ENCODE measurements at places on chromosomes 7 and 10.

GRCh38 chr7:81672872-81673271, 97.0 kb downstream of the HGF start:
- DNase-seq: no peak

GRCh38 chr10:78309536-78310237, 276.0 kb downstream of the RPS24 start:
- DNase-seq: no peak

DNA sequence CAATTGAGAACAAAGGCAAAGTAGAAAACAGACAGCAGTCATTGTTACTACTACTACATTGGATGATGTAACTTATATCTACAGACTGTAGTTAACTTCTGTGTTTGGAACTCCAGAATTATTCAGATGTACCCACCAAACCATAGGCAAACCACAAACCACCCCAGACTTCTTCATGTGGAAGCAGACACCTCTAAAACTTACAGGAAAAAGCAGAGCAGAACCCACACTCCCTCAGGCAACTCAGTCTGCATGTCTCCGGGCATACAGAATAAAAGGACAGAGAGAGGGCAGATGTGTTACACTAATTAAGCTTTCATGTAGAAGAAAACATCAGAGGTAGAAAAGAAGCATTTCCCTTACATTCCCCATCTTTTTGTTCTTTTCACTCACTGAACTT, 9.0 kb downstream of the LSM5 start:
- DNase-seq: no peak

DNA sequence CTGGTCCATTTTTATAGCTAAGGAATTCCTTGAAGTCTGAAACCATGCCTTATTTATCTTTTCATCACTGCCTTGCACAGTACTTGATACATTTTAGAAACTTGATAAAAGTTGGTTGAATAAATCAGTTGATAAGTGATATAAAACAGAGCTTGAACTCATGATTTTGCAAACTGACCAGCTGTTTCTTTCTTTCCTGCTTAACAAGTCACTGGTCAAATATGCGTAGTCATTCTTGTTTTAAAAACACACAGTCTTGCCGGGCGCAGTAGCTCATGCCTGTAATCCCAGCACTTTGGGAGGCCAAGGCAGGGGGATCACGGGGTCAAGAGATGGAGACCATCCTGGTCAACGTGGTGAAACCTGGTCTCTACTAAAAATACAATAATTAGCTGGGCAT, 6.3 kb downstream of the TPST1 start:
- DNase-seq: no peak

DNA sequence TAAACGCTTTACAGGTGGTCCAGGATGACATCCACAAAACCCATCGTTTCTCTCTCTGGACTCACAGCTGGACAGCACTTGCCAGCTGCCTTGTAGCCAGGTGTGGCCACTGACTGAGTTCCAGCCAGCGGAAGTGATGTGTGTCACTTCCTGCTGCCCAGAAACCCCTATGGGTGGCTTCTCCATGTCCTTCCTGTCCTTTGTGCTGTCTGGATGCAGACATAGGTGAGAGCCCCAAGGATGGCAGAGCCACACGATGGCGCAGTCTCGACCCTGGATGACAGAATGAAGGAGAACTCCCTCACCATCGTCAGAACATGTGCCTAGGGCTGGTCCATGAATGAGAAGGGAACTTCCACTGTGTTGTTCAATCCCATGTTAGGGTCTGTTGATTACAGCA, 22.1 kb downstream of the NMT2 start:
- no peak for DNase-seq

GRCh38 chr7:139271718-139272628, 40.9 kb downstream of the UBN2 start:
- no peak for DNase-seq

- DNase-seq: no peak
Measured at GRCh38 chr7:50812841-50813475, 30.3 kb upstream of the GRB10 start.

DNA sequence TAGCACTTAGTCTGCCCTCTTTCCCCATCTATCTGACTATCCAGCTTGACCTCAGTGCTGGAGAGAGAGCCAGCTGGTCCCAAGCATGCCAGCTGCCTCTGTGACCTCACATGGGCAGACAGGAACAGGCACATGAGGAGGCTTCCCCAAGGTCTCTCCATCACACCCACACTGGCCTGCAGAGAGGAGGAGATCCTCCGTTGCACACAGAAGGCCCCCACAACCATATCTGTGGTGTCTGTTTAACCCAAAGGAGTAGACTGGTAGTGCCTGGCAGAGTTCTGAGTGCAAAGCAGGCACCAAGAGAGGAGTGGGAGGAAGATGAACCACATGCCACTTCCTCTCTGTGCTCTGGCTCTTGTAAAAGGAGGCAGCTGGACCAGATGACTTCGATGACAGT, 4.8 kb upstream of the ANK3 start:
- DNase-seq: no peak

- DNase-seq: no peak
Measured at GRCh38 chr7:83807774-83808173, 158.8 kb upstream of the SEMA3E start.

DNA sequence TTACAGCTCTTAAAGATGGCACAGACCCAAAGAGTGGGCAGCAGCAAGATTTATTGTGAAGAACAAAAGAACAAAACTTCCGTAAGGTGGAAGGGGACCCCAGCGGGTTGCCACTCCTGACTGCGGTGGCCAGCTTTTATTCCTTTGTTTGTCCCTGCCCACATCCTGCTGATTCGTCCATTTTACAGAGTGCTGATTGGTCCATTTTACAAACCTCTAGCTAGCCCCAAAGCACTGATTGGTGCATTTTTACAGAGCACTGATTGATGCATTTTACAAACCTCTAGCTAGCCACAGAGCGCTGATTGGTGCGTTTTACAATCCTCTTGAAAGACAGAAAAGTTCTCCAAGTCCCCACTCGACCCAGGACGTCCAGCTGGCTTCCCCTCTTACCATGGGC, 16.8 kb upstream of the CCSER2 start:
- DNase-seq: no peak

DNA sequence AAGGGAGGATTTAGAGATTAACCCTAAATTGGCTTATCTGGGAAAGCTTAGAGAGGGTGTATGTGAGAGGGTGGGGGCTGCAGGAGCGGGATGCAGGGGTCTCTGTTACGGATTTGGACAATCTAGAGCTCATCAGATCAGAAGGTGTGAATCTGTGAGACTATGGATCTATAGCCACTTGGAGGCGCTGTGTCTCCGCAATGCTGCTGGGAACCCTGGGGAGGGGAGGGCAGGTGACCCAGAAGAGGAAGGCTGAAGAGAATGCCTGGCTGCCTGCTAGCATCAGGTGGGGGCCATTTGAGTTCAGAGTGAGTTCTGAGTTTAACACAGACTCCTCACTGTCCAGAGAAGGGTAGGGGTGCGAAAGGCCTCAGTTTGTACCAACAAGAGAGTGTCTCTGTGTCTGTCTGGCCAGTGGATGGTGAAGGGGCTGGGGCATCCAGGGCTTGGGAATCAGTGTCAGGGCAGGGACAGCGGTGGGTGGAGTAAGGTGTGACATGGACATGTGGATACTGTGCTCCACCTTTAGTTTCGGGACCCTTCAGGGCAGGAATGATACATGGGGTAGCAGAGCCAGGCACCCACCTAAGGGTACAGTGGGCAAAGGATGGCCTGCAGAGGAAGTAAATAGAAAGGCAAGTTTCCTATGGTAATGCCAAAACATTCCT, 187.3 kb upstream of the PRSS58 start:
- no peak for DNase-seq

- no peak for DNase-seq
Measured at GRCh38 chr7:97623333-97623732, 108.6 kb upstream of the TAC1 start.
